Ureter (tissue), 1 donor: ENCODE measurements at places on chromosomes 5 and 9.

DNA sequence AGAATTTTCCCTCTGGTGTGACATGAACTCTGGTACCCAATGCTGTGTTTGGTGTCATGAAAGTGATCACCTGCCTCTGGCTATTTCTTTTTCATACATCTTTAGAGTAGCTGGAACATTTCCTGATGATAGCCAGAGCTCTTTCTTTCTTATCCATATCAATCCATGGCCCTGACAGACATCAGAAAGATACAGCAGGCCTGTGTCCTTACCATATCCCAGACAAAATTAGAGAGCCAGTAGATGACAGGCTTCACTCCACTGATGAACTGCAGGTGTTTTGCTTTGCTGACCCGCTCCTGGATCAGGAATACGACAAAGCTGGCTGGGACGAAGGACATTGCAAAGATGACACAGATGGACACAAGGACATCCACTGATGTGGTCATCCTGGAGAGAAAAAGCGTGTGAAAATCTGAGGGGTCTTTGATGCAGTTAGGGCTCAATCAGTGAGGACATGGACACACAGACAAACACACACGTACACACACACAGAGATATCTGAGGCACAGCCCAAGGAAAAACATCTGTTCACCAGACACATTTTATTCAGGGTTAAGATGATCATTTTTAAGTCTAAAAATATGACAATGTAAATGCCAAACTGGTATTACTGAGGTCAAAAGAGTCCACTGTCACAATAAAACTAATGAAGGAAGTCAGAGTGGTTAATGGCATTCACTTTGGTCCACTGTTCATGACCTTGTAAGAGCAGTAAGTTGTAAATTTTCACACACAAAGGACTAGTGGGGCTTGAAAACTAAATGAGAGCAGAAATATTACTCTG lies 34.5 kb downstream of the NIPSNAP3B start:
- no peak for DNase-seq

GRCh38 chr9:108748776-108749175 lies 107.0 kb downstream of the ACTL7B start:
- DNase-seq, result no peak

- no peak for DNase-seq
Observed at GRCh38 chr5:115639377-115639776, 13.5 kb upstream of the TMED7 start.

GRCh38 chr9:132018957-132019405 lies 60.7 kb downstream of the MED27 start:
- DNase-seq, result no peak

GRCh38 chr5:36657563-36657995 lies 51.2 kb downstream of the SLC1A3 start:
- peak; percentile 76 for DNase-seq

DNA sequence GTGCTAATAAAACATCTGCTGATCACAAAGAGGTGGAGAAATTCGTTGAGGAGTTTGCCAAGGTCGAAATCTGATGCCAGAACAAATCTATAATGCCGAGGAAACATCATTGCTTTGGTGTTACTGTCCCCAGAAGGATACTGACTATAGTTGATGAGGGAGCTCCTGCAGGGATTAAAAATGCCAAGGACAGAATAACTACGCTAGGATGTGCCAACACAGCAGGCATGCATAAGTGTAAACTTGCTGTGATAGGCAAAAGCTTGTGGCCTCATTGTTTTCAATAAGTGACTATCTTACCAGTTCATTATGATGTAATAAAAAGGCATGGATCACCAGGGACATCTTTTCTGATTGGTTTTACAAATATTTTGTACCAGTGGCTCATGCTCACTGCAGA lies 66.8 kb upstream of the ADCY2 start:
- no peak for DNase-seq

GRCh38 chr9:16869131-16869881 lies 1.2 kb downstream of the BNC2 start:
- DNase-seq, result no peak

- no peak for DNase-seq
Observed at GRCh38 chr9:110582156-110582555, 2.6 kb upstream of the SVEP1 start.

- DNase-seq, result peak; percentile 78
Observed at GRCh38 chr5:1167728-1168709, 33.4 kb upstream of the SLC6A19 start.

- no peak for DNase-seq
Observed at GRCh38 chr9:34237836-34238235, 59.0 kb downstream of the UBAP1 start.

- no peak for DNase-seq
Observed at GRCh38 chr5:1655496-1656270, 131.9 kb upstream of the LPCAT1 start.

DNA sequence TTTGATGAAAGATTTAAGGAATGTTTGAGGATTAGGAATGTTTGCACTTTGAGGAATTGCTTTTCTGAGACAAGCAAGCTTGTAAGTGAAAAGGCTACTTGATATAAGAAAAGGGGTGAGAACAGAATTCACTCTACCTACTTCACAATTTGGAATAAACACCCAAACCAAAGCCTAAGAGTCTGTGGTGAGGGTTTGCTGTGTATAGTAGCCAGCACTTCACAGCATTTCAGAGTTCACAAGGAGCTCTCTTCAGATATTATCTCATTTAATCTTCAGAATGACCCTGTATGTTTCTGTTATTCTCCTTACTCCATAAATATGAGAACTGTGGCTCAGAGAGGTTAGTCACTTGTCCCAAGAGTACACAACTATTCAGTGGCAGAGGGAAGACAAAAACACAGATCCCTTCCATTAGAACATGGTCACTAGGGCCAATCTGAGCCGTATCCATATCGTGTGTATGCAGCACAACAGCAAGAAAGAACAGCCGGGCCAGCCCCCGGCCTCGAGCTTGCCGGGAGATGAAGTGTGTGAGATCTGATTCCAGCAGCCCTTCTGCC lies 92.4 kb downstream of the FRMD3 start:
- no peak for DNase-seq

GRCh38 chr5:176667637-176668036 lies 20.4 kb downstream of the TSPAN17 start:
- no peak for DNase-seq

DNA sequence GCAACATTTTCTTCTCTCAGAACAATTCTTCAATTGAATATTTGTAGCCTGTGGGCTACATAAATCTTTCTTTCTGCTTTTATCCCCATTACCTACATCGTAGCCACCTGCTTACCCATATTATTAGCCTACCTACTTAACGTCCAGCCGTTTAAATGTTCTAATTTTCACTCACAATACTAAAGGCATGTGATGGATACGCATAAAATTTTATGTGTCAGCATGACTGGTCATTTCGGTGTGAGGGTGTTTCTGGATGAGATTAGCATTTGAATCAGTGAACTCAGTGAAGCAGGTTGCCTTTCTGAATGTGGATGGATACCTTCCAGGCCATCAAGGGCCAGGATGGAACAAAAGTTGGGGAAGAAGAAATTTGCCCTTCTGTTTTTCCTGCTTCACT lies 1722.5 kb upstream of the ACO1 start:
- no peak for DNase-seq

- no peak for DNase-seq
Observed at GRCh38 chr9:6467006-6467625, 54.1 kb downstream of the UHRF2 start.

- no peak for DNase-seq
Observed at GRCh38 chr5:97181856-97182545, 1.0 kb downstream of the RIOK2 start.

- DNase-seq, result peak; percentile 27
Observed at GRCh38 chr9:96665789-96666188, 10.7 kb upstream of the PRXL2C start.

DNA sequence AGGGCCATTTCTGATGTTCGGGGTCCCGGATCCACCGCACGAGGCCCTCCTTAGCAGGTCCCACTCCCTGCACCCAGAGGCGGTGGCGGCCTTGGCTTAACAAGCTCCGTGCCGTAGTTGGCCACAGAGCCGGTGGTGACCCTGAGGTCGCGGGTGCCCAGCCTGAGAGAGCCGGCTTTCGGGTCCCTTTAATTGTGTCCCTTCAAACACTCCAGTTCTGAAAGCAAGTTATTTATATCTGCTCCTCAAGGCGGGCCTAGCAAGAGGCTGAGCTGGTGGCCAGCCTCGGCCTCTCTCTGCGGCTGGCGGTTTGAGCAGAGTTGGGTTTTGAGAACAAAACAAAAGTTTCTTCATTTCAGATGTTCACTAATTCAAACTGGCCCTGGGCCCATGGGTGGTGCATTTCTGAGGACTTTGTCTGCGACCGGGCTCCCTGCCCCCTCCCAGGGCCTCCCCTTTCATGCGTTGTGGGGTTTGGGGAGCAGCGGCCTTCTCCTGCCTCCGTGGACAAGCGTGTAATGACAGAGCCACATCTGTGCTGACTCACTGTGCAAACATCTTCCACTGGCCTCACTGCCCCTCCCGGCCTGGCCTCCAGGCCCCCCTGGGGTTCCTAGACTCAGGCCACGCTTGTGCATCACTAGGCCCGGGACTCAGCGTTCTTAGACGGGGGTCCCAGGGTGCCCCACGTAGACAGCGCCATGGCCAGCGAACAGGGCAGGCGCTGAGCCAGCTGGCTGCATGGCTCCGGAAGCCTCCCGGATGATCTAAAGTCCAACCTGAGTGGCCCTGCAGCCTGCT lies 49.4 kb upstream of the COL5A1 start:
- DNase-seq, result no peak

DNA sequence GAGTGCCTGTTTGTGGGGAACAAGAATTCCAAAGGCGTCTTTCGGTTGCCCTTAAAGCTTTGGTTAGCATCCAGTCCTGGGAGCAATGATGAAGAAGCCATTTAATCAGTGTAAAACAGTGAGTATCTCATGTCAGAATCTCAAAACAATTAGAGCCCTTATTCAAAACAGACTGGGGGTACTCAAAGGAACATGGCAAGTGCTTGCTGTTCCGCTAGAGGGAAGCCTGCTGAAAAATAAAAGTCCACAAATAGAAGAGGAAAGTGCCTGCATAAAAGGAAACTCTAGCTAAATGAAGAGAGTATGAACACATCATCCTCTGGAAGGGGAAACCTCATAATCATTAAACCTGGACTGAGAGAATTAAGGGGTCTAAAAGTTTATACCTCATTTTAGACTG lies 26.4 kb downstream of the FBXL7 start:
- DNase-seq, result no peak

DNA sequence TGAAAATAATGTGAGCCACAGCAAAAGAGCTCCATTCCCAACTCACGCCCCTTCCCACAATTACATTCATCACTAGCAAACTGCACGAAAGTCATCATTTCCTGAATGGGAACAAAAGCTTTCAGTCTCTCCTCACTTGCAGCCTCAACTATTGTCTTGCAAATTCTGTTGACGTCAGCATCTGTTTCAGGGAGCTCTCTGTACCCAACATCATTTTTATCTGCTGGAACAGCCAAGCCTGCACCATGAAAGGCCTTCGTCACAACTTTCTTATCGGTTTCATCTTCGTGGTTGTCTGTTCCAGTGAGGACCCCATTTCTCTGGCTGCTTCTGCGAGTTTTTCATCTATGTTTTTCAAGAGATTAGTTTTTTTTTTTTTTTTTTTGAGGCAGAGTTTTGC lies 14.3 kb upstream of the RNF130 start:
- no peak for DNase-seq

GRCh38 chr5:178516504-178517235 lies 73.5 kb downstream of the COL23A1 start:
- no peak for DNase-seq

GRCh38 chr9:111037708-111038330 lies 451 bp downstream of the LPAR1 start:
- peak; percentile 46 for DNase-seq

DNA sequence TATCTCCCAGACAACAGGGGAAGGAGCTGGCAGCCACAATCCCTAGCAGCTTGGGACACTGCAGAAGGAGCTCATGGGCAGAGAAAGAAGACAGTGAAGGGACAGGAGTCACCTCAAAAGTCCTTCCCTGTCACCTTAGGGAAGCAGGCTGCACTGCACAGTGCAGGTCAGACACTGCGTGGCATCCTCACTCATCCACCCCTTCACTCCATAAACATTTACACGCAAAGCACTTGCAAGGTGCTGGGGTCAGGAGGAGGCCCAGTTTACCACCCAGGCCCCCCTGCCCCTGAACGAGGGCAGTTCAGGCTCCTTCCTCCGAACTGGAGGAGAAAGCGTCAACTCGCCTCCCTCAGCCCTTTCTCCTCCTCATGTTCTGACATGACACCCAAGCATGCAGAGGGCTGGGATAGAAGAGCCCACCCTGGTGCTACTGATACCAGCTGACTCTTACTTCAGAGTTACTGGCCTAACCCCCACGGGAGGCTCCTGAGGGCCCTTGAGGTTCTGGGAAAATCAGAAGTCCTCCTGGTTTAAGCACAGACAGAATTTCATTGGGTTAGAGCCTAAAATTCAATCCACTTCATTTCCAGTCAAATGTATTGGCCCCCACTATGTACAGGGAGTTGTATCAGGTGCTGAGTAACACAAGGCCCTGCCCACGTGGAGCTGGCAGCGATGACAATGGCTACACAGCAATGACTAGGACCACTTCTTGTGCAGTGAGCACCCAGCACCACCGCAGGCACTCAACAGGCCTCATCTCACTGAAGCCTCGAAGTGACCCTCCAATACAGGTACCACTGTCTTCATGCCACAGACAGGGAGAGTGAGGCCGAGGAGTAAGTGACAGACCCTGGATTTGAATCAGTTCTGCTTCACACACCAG lies 70.4 kb downstream of the RAPGEF1 start:
- no peak for DNase-seq

GRCh38 chr9:78985084-78985738 lies 586.6 kb upstream of the TLE4 start:
- DNase-seq, result no peak

DNA sequence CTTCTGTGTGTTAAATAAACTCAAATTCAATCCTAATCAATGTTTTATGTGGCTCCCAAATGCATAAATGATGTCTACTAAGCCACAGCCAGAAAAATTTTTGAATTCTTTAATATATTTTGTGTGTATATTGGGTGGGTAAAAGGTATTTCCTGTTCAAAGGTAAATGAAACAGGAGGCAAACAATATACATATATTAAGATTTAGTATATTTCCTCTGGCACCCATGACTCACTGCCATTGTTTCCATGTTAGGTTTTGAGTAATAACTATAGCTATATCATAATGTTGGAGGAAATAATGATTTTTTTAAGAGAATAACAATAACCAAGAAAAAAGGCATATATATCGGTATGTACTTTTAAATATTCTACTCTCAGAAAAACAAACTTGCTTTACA lies 1071.9 kb upstream of the CDH10 start:
- DNase-seq, result no peak

- DNase-seq, result no peak
Observed at GRCh38 chr9:113933671-113934070, 57.6 kb downstream of the ZNF618 start.

- no peak for DNase-seq
Observed at GRCh38 chr5:131081913-131082488, 83.1 kb downstream of the HINT1 start.

DNA sequence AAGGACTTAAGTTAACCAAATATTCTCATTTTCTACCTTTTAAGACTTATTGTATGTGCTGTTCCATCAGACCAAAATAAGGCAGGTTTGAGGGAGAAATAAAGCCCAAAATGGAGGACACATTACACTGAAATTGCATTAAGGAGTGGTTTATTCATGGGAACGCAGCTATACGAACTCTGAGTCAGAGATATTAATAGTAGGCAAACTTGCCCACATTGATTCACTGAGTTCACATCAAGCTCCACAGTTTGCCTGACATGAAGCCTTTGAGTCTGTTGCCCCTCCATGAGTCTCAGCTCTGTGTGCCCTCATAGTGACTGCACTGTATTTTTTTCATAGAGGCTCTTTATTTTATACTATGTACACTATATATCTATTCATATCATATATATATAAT lies 135.0 kb upstream of the SNX2 start:
- no peak for DNase-seq
